IMR-90 (cell line): ENCODE measurements at places on chromosomes 5 and 9. TPM values are rescaled to one million over a fixed set of nuclear protein-coding genes. Genes with fewer than 3 reads are reported as not detected.

Gene CDHR2
- not detected in 2 replicates for total RNA-seq

Gene PCDHB11
- total RNA-seq = under 0.01 TPM in 2 replicates

Gene PHYHD1
- 2.2 and 3.3 TPM in 2 replicates for total RNA-seq

Gene COL5A1
- total RNA-seq = 19.2 and 21.1 TPM in 2 replicates

Gene PLEKHG4B
- 1.1 TPM in 2 replicates for total RNA-seq

Gene STXBP1
- 15.8 and 18.9 TPM in 2 replicates for total RNA-seq

Gene PCDHGB7
- total RNA-seq = 5.8 and 6.3 TPM in 2 replicates

Gene NTNG2
- 0.28 and 0.54 TPM in 2 replicates for total RNA-seq
